ENCODE measurements at places on chromosomes 13 and 19.
A peak's percentile ranks its signal among the peaks of the same experiment; 100 is the strongest.

DNA sequence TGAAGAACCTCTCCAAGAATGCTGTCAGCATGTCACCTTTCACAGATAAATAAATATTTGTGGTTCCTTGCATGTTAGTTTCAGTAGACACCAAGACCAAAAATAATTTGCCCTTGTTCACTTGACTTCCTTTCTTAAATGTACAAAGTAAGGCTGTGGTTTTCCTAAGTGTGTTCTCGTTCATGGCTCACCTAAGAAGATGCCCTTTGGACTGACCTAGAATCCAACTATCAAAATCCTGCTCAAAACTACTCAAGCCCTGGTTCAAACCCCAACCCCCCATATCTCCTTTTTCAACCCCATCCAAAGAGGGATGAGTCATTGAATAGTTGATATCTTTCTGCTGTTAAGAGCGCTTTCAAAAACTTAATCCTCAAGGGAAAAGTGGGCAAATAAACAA is 247.8 kb upstream of the ZNF507 start:
- DNase-seq = no peak

- DNase-seq = no peak
These were observed 249.3 kb upstream of the HTR2A start for GRCh38 chr13:47146136-47146535.

- no peak for DNase-seq
These were observed 378.9 kb downstream of the SLITRK1 start for GRCh38 chr13:83503424-83503823.

DNA sequence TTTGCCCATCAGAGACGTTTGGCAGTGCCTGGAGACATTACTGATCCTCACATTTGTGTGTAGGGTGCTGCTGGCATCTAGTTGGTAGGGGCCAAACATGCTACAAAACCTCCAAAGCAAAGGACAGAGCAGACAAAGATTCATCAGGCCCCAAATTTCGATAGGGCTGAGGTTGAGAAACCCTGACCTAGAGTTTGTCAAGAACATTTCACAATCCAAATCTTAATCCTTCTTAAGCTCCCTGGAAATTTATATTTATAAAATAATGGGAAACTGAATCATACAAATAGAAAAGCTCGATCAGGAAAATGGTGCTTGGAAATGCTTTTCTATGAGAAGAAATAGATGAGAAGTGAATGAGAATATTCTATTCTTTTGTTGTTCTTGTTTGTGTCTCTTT is 273.6 kb downstream of the DCT start:
- DNase-seq = no peak

DNA sequence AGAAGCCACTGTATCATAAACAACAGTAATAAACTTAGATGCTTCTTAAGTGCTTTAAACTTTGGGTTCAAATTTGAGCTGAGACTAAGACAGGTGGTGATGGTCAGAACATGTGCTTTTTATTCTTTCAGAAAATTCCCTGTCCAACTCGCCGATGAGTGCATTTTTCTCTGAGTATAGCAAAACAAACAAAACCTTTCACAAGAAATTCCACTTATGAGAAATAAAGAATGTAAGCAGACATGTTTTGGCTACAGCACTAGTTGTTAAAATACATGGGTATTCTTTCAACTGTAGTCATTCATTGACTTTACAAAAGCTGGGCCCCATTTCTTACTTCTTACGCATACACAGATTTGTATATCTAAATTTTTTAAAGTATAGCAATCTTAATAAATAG is 125.6 kb downstream of the SPRY2 start:
- DNase-seq = no peak

- DNase-seq = no peak
These were observed 84.0 kb upstream of the LSM14A start for GRCh38 chr19:34088292-34088691.

- DNase-seq = no peak
These were observed 3.5 kb downstream of the LGALS7B start for GRCh38 chr19:38792250-38793111.

GRCh38 chr13:50124536-50125303 is 109.5 kb downstream of the KCNRG start:
- DNase-seq = no peak

GRCh38 chr13:76425935-76426334 is 460.3 kb downstream of the KCTD12 start:
- DNase-seq = no peak

DNA sequence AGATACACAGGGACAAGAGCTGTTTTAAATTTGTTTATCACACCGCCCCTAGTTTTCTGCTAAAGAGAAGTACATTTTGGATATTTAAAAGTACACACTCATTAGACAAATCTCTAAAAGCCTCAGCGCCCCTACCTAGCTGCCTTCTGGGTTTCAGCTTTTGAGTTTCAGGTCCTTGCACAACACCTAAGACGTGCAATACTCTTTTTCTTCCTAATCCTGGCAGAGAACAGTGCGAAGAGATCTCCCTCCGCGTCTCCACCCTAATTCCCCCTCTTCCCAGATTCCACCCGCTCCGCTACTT is 421 bp upstream of the KLF5 start:
- no peak for DNase-seq

DNA sequence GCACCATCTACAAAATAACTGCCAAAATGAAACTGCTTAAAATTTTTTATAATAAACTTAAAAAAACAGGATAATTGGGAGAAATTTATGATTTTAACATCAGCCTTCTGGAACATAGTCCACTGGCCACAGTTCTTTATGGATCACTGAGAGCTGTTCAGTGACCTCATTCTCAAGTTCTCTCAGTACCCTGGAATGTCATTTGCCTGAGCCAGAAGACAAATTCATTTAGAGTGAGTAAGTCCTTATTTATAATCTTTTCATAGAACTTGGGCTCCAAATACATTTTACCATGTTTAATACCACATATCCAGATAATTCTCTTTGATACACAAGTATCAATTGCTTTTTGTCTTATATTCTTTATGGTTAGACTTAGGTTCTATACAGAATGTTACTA is 87.6 kb downstream of the CAB39L start:
- no peak for DNase-seq

- peak; percentile 10 for DNase-seq
These were observed 201.0 kb upstream of the RXFP2 start for GRCh38 chr13:31538067-31539042.

GRCh38 chr13:44868397-44868796 is 120.9 kb downstream of the NUFIP1 start:
- no peak for DNase-seq
